ENCODE measurements at places on chromosomes 6 and 20.

GRCh38 chr6:118902726-118903125 lies 8.8 kb downstream of the ASF1A start:
- no peak for DNase-seq

DNA sequence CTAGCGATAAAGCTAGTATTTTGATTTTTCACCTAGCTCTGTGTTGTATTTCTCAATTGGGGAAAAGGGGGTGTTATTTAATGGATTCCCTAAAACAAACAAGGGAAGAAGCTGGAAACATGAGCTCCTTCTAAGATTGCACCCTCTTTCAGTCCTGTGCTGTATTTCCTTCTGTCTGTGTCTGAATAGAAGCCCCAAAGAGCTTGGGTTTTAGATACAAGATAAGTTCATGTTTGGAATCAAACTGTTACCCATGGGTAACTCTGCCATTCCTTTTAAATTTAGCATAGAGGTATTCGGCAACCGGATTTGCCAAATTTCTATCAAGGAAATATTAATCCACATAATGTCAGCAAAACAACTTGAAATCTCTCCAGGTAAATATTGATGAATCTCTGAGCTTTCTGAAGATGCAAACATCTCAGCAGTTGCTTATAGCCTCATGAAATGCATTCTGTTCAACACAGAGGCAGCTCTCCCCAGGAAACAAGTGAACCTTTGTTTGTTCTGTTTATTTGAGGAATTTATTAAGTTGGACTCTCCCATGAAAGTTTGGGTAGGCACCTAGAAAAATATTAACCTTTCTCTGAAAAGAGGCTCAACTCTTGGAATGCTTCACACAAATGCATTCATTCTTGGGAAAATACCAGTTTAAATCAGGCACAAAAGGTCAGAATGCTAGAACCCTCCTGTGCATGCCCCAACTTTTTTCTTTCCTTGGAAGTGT lies 9.9 kb upstream of the SCGN start:
- no peak for DNase-seq

GRCh38 chr20:20317195-20317594 lies 50.7 kb upstream of the INSM1 start:
- DNase-seq, result peak; percentile 91

DNA sequence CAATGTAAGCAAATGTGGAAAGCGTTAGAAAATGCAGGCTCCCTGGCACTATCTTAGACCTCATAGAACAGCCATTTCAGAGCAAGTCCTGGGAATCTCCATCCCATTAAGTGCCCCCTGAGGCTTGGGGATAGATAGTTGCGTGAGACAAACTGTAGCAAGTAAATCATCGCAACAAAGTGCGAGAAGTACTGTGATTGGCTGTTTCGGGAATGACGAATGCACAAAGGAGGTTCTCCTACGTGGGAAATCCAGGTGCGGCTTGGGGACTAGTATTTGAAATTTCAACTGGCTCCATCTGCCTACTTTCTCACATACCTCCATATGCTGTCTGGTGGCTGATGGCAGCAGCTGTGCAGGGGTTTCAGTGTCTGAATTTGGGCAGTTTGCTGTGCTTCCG lies 84.5 kb downstream of the PLEKHG1 start:
- no peak for DNase-seq

GRCh38 chr6:109059571-109060021 lies 35.0 kb downstream of the SESN1 start:
- DNase-seq, result peak; percentile 79

- DNase-seq, result peak; percentile 81
Measured at GRCh38 chr20:33933469-33933909, 60.2 kb upstream of the RALY start.

GRCh38 chr20:43909720-43910119 lies 4.9 kb upstream of the TOX2 start:
- peak; percentile 63 for DNase-seq

DNA sequence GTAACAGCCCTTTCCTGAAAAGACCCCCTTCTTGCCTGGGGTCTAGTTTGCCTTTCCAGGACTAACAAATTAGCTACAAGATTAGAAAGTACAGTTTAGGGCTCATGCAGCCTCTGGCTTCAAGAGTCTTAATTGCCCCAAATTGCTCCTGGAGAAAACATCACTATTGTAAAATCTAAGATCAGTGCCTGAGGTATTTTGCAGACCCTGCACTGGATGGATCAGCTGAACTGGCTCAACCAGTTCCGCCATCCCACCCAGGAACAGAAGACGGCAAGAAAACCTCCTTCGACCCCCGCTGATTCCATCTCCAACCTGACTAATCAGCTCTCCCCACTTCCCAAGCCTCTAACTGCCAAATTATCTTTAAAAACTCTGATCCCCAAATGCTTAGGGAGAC lies 236.5 kb upstream of the KCNG1 start:
- no peak for DNase-seq

DNA sequence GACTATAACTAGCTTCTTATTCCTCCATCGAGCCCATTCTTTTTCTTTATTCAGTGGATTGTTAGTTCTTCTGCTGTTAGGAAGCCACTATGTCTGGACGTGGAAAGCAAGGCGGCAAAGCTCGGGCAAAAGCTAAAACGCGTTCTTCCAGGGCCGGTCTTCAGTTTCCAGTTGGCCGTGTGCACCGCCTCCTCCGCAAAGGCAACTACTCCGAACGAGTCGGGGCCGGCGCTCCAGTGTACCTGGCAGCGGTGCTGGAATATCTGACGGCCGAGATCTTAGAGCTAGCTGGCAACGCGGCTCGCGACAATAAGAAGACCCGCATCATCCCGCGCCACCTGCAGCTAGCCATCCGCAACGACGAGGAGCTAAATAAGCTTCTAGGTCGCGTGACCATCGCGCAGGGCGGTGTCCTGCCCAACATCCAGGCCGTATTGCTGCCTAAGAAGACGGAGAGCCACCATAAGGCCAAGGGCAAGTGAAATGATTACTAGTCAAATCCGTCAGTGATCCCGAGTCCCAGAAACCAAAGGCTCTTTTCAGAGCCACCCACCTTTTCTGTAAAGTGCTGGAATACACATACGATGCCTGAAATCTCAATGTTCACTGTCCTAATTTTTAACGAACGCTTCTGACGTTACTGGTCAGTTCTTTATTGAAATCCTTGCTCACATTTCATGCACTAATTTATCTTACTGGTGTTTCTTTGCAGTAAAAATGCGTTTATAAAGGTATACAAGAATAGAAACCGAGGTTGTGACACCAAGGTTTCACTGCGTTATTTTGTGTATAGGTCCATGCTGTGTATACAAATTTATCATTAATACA lies 129.9 kb downstream of the HFE start:
- DNase-seq, result peak; percentile 98

DNA sequence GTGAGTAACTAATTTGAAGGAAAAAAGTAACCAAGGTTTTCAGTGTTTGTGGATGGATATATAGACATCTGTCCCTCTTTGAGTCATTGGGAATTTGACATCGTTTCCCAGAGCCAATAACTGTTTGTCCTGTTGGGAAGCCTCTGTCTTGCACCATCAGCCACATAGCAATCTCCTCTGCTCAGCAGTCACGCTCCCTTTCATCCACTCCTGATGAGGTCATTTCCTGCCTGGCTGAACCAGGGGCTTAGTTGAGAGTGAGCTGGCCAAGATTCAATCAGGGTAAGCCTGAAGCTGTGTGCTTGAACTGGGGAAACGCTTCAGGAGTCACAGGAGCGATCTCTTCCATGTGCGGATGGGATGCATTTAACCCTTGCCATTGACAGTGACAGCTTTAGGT lies 121.5 kb upstream of the FOXQ1 start:
- no peak for DNase-seq

DNA sequence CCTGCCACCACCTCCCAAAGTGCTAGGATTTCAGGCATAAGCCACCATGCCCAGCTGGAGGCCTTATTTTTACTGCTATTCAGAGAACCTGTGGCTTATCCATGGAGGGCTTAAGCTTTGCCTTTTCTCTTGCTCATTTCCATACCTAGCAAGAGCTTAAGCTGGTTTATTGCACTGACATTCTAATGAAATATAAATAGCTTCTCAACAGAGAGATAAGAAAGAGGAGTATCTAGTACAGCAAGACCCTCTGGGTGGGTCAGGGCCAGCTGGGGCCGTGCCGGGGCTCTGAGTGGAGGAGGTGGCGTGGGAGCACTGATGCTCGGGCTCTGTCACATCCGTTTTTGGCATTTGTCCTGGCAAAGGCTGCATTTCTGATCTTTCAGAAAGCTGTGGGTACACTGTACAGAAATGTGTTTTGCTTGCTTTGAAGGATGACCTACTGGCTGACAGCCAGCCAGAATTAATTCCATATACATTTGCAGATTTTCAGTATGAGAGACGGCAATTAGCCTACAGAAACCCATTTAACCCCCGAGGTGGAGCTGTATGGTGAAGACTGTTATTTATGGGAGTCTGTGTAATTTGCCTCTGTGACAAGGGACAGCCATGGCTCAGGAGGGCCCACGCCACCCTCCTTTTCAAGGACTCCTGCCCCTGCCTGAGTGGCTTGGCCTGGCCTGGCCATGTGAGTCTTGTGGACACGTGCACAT lies 181.6 kb upstream of the AKAP12 start:
- DNase-seq, result no peak

- peak; percentile 76 for DNase-seq
Measured at GRCh38 chr20:24955045-24955444, 6.0 kb downstream of the CST7 start.

DNA sequence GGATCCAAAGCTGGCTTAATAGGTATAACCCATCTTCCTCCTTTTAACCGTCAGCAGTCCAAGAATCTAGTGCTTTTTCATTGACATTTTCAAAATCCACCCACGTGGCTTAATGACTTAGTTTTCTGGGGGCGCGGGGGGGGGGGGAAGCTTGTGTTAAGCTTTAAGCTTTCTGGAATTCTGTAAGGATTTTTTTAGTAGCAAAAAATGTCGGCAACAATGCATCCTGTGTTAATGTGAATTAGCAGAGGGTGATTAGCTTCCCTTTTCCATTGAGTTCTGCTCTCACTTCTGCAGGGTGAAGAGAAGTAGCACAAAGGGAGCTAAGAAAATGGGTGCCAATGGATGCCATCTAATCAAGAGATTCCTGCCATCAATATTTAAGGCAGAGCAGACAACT lies 348.2 kb downstream of the SAMD5 start:
- DNase-seq, result no peak

- no peak for DNase-seq
Measured at GRCh38 chr6:153090241-153090930, 40.7 kb downstream of the RGS17 start.

- no peak for DNase-seq
Measured at GRCh38 chr6:28969129-28969528, 36.0 kb downstream of the ZNF311 start.

Data from NB4 (cell line).